ENCODE measurements at places on chromosomes 4 and X.

DNA sequence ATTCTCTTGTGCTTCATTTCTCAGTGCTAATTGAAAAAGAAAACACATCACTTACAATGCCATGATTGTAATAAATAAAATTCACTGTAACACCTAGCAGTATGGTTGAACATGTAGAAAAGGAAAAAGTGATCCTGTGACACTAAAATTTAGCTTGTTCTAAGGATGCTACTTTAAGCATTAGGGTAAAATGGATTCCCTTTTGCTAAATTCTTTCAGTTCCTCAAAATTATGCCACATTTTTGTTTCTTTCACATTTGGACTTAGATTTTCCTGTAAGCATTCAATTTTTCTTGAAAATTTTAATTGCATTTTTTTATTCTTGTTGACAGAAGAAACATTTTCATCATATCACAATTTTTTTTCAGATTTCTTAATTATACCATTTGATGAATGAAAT lies 19.4 kb downstream of the TET2 start:
- no peak for DNase-seq

- no peak for DNase-seq
Measured at GRCh38 chr4:185702147-185702663, 109.8 kb downstream of the SORBS2 start.

DNA sequence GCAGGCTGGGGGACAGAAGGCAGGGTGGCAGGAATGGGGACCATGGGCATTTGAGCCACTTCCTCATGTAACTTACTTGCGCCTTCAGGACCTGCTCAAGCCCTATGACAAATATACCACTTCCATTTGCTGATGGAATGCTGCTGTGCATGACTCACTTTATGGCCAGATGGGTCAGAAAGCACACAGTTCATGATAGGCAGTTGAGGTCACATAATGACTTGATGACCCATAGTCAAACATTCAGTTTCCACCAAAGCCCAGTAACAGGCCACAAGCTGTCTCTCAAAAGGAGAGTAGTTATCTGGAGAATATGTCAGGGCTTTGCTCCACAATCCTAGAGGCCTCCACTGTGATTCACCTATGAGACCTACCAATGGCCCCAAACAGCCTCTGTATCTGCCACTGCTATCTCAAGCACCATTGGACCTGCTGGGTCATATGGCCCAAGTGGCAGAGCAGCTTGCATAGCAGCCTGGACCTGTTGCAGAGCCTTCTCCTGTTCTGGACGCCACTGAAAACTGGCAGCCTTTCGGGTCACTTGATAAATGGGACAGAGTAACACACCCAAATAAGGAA lies 5.3 kb upstream of the PAPSS1 start:
- DNase-seq = no peak

DNA sequence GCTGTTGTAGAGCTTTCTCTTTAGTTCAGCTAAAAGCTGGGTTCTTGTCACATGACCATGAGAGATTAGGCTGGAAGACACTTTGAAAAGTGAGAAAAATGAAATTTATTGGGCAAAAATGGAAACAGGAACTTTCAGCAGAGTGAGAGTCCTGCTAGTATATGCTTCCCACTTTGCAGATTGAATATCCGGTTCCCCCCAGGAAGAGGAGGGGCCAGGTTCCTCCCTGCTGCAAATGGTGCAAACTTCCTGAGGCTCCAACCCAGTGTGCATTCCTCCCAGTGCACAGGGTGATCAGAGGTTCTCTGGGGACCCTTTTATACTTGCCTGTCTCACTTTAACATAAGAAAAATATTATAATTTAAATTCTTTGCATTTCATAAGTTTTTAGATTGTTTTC lies 119.9 kb upstream of the SPIN4 start:
- no peak for DNase-seq

DNA sequence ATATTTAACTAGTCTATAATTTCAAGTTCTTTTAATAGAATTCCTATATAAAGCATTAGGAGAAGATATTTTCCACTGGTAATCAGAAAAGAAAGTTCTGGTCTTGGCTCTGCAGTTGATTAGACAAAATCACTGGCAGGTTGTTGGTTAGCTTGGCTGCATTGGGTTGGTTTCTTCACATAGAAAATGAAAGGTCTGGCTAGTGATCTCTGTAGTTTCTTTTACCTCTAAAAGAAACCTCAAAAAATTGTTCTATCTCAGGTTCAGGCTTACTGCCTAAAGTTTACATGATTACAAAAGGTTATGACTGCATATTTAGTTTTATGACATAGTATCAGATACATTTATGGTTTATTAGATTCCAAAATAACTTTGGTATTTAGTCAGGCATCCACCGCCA lies 95.8 kb upstream of the NAP1L5 start:
- DNase-seq = no peak

DNA sequence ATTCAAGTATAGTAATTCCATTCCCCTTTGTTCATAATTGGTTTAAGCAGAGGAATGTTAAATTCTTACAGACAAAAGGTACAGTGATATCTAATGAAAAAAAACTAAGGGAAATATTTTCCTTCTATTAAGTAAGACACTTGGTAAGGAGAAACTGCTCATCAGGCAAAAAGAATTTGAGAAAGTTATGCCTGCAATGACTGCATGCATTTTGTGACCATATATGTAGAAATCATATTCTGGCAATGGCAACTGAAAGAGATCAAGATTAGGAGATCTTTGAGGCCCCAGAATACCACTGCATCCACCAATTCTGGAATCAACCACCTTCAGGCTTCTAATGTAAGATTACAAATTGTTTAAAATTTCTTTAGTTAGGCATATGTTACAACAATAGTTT lies 364.8 kb downstream of the PCDH10 start:
- DNase-seq = no peak

- DNase-seq = no peak
Measured at GRCh38 chr4:16125571-16126445, 42.0 kb upstream of the PROM1 start.

DNA sequence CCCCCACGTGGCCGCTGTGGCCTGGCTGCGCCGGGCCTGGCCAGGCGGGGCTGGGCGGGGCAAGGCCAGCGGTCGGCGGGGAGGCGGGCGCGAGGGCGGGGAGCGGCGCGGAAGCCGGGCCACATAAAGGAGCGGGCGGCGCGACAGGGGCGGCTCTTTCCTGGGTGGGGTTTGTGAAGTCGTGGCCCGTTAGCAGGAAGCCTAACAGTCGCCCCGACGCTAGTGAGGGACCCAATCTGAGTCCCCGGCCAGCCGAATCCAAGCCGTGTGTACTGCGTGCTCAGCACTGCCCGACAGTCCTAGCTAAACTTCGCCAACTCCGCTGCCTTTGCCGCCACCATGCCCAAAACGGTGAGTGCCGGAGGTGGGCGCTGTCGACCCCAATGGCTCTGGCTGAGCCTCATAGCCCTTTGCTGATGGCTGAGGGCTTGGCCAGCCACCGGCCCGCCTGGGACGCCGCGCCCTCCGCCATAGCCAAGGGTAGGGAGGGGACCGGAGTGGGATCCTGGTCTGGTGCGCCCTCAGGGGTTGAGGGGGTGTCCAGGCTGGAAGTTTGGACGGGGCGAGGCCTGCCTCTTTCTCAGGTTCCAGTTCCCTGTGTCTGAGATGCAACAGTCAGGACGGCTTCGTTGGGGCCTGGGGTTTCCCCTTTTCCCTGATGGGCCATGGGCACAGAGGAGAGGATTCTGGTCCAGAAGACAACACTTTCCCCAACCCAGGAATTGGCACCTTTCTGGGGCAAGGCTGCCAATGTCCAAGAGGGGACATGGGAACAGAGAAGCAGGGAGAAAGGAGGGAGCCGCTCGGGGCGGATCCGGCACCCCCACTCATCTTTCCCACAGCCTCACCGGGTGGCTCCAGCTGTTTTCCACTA lies at the start of gene MSN:
TSS of gene MSN (plus strand) at position 152 of the 874 bp plus-strand sequence. CDS start at position 340, 188 bp downstream.
- DNase-seq = peak; percentile 37

- no peak for DNase-seq
Measured at GRCh38 chr4:98482503-98482846, 175.9 kb downstream of the TSPAN5 start.

- DNase-seq = no peak
Measured at GRCh38 chr4:13527981-13528820, 16.1 kb downstream of the NKX3-2 start.

DNA sequence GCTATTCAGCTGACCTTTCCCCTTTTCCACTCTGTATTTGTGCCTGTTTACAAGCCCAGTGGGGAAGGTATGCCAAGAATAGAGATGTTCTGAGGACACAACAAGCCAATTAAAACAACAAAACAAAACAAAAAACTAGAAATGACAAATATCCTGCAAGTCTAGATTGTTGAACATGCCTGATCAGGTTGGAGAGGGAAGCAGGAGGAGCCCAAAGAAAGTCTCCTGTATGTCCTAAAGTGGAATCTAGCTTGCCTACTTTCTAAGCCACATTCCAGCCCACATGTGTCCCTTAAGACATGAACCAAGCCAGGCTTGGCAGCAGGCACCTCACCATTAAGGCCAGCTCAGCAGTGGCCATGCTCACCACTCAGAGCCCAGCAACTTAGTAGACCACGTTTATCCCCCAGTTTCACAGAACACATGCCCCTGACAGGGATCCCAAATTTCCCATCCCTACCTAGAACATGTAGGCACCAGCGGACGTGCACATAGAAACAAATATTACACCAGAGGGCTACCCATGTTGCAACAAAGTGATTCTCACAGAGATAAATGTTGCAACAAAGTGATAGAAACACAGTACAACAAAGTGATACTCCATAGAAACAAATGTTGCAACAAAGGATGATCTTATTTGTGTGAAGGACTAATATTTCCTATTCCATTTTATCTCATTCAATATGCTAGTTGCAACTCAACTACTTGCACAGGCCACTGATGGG lies 48.3 kb downstream of the CD99L2 start:
- DNase-seq = no peak

DNA sequence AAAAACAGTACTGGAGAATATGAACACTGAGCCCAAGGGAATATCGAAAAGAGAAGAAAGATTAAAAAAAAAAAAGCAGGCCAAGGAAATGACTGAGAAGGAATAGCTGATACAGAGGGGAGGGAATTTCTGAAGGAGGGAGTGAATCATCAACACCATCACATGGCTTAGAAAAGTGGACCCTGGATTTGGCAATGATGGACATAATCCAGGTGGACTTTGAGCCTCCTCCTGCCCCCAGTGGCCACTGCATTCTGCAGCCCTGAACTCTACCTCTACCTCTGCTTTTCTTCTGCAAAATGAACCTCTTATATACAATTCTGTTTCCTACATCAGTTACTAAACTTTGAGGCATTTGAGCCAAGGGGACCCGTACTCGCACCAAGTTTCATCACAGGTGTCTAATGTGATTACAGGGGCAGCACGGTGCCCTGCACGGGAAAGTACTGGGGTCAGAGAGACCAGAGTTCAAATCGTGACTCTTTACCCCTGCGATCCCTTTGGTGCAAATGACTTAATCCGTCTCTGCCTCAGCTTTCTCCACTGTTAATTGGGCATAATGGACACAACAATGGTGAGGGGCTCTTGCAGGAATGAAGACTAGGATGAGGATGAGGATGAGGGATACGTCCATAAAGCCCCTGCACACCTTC lies 1.1 kb downstream of the OCIAD2 start:
- DNase-seq = no peak

DNA sequence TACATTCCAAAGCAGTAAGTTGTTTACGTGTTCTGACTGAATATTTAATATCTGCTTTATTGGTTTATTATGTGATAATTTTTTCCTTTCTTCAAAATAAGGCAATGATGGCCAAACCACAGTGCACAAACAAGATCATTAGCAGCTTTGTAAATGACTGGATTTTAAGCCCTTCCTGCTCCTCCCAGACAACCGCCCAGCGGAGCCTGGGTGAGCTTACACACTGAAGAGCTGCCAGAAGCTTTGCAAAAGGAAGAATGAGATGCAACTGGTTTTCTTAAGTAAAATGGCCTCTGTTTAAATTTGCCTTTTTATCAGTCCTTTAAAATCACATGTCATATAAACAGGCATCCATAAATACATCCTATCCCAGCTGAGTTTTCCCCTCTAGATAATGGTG lies 52.2 kb downstream of the SPARCL1 start:
- no peak for DNase-seq

- DNase-seq = no peak
Measured at GRCh38 chr4:3871881-3872833, 106.0 kb downstream of the ADRA2C start.

GRCh38 chr4:78622253-78622979 lies 70.8 kb downstream of the ANXA3 start:
- no peak for DNase-seq

- DNase-seq = no peak
Measured at GRCh38 chrX:24253030-24253429, 60.8 kb downstream of the SUPT20HL2 start.

DNA sequence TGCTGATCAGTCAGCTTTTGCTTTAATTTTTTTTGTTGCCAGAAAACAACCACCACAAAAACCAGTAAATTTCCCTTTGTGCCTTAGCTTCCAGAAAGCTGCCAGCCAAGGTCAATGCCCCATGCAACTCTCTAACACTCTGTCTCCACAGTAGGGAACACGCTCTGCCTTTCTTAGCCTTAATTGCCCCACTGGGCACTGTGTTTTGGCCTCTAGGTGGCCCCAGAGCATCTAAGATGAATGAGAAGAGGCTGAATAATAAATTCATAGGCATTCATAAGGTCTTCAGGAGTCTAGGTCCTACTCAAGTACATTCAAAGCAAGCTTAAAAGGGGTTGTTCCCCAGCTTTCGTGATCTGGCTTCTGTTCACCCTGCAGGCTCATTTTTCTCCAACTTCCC lies 57.7 kb upstream of the PASD1 start:
- no peak for DNase-seq

DNA sequence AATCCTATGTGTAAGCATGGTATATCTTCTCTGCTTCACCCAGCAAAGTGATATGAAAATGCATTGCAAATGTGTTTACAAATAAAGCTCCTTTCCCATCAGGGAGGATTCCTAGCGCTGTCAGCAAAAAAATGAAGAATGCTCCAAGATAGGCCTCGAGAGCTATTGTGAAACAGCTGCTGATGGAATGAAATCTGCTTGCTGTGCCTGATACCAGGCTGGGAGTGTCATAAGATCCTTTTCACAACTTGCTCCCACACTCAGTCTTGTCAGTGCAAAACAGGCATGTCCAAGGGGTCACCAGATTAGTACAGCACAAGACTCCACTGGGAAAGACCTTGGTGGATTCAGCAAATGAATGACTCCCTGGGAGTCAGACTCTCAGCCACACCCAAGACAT lies 34.1 kb downstream of the HNRNPH2 start:
- no peak for DNase-seq

DNA sequence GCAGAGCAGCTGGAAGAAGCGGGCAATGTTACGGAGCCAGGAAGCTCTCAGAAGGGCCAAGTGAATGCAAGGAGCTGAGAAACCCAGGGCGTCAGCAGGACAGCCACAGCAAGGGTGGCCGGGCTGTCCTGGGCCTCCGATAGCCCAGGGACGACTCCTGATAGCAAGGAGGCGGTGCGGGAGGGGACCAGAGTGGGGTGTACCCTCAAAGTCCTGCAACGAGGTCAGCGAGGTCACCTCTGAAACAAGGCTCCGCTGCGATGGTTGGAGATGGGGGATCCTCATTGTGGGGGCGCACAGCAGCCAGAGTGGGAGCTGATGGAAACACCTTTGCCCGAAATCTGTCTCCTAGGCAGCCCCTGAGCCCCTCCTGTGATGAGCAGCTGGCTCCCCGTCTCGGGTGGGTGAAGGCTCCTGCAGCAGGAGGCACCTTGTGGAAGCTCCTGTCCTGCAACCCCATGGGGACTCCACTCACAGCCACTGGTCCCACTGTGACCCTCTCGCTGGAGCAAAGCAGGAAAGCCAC lies 4.3 kb upstream of the CCNQ start:
- no peak for DNase-seq

GRCh38 chrX:9857575-9858474 lies 71.6 kb downstream of the SHROOM2 start:
- no peak for DNase-seq

GRCh38 chrX:153669901-153670731 lies 3.5 kb downstream of the PNCK start:
- DNase-seq = no peak
